ENCODE measurements at places on chromosomes 2 and 18.
A peak's percentile ranks its signal among the peaks of the same experiment; 100 is the strongest.

DNA sequence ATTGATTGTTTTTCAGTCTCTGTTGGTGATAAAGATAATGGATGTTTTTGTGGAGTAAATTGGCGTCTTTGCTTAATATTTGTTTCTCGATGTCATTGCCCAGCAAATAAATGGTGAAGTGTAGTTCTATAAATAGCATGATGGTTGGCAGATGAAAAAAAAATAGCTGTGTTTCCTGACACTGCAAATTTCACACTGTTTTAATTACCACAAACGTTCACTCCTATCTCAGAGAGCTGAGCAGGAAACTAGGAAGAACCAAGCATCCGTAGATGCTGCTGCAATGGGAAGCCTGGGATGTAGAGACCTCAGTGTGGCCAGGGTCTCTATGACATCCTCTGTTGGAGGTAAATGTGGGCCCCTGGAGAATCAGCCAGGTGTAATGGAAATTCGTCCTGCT lies 183.2 kb downstream of the CYRIA start:
- no peak for DNase-seq

- no peak for DNase-seq
Measured at GRCh38 chr2:180143633-180144337, 136.7 kb upstream of the CWC22 start.

GRCh38 chr2:98731041-98731893 lies at the start of gene MGAT4A:
Gene MGAT4A, minus strand, starts transcription at chr2:98731132. Its CDS starts 4,800 bp downstream, at chr2:98726332.
- DNase-seq = no peak

DNA sequence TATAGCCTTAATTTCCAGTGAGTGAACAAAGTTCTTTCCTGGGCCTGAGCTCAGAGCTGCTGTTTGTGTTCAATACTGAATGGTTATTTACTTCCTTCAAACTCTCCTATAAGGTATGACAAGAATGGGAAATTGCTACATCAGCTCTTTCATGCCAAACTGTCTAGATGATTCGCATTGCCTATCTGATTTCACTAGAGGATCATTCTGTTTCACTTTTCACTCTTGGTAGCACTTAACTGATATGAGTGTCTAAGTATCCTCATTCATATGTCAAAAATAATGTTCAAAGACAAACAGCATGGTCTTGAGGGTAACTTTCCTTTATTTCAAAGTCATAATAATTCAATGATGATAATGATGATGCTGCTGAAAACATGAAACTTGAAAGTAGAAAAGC lies 32.9 kb upstream of the SCG2 start:
- DNase-seq = no peak

DNA sequence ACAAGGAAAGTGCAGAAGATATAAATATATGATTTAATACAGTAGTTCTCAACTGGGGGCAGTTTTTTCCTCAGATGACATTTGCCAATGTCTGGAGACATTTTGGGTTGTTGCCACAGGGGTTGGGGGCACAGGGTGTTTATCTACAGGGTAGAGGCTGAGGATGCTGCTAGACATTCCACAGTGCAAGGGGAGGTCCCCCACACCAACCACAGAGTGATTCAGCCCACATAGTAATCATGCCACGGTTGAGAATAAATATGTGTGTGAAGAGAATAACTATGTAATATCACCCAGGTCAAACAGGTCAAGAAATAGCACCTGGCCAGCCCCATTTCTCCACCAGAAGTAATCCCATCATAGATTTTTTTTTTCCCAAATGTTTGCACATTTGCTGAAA lies 17.9 kb downstream of the DYSF start:
- peak; percentile 26 for DNase-seq

DNA sequence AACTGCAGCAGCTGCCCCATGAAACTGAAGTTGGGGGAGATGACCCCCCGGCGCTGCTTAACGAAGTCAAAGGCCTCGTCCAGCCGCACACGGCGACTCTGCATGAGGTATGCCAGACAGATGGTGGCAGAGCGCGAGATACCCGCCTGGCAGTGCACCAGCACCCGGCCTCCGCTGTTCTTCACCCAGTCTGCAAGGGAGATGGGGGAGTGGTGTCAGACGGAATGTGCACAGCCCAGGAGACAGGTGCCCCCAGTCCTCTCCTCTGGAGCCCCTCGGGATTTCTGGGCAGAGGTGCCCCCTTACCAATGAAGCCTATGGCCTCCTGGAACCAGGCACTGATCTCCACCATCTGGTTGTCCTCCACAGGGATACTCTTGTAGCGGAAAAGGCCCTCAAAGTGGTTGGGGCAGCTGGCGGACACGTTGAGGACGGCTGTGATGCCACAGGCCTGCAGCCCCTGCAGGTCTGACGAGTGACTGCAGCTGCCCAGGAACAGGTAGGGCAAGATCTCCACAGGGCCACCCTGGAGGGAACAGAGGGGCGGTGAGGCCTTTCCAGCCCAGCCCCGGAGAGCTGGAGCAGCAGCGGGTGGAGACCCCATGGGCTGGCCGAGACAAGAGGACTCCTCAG lies 1.3 kb downstream of the DUSP2 start:
- no peak for DNase-seq

- DNase-seq = no peak
Measured at GRCh38 chr2:178282075-178282815, 87.9 kb downstream of the OSBPL6 start.

- no peak for DNase-seq
Measured at GRCh38 chr2:155645791-155646190, 686.7 kb downstream of the NR4A2 start.

DNA sequence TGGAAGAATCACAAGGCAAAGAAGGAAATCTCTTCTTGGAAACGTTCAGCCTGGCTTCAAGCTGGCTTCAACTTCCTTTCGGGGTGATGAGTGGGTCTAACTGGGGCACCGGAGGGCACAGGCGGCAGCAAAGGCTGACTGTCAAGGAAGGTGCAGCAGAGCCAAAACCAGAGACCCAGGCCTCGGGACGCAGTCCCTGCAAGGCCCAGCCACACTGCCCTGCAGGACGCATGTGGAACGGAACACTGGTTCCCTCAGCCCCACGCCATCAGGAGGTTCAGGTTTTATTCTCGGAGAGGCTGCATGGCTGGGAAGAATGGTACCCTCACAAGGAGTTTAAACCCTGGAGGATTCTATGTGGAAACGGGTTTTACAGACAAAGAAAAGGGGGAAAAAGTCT lies 165.5 kb downstream of the HDAC4 start:
- no peak for DNase-seq

DNA sequence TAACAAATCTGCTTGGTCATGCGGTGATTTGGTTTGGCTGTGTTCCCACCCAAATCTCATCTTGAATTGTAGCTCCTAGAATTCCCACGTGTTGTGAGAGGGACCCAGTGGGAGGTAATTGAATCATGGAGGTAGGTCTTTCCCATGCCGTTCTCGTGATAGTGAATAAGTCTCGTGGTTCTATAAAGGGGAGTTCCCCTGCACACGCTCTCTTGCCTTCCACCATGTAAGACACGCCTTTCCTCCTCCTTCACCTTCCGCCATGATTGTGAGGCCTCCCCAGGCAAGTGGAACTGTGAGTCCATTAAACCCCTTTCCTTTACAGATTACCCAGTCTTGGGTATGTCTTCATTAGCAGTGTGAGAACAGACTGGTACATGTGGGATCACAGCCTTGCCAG lies 36.7 kb downstream of the TRABD2A start:
- no peak for DNase-seq

- no peak for DNase-seq
Measured at GRCh38 chr2:98296440-98296839, 49.8 kb upstream of the CNGA3 start.

Data from BJ (cell line).